HT1080 (cell line): ENCODE measurements at places on chromosomes 1 and 21.
A peak's percentile ranks its signal among the peaks of the same experiment; 100 is the strongest.

- DNase-seq: no peak
Measured at GRCh38 chr1:184433956-184434502, 47.2 kb downstream of the C1orf21 start.

DNA sequence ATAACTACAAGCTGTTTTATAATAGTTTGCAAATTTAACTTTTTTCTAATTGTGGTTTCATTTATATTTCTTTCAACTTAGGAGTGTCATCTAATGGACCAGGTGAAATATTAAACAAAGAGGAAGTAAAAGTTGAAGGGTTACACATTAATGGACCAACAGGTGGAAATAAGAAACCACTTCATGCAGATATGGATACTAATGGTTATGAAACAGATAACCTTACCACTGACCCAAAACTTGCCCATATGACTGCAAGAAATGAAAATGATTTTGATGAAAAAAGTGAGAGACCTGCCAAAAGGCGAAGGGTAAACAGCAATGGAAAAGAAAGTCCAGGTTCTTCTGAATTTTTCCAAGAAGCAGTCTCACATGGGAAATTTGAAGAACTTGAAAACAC, 59.7 kb downstream of the MIER1 start:
- DNase-seq: no peak

DNA sequence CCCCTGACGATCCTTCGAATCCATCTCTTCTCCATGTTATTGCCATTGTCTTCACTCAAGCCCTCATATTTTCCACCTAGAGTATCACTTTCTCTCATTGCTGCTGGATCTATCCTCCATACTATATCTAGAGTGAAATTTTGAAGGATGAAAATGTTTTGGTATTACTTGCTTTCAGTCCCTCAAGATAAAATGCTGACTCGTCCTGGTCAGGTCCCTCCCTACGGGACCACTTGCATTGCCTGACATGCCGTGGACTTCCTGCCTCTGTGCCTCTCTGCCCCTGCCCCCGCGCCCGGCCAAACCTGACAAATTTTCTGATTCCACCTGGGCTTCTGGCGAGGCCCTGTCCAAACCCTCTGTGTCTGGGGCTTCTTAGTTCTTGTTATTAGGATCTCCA, 23.6 kb downstream of the SPATA46 start:
- DNase-seq: no peak

DNA sequence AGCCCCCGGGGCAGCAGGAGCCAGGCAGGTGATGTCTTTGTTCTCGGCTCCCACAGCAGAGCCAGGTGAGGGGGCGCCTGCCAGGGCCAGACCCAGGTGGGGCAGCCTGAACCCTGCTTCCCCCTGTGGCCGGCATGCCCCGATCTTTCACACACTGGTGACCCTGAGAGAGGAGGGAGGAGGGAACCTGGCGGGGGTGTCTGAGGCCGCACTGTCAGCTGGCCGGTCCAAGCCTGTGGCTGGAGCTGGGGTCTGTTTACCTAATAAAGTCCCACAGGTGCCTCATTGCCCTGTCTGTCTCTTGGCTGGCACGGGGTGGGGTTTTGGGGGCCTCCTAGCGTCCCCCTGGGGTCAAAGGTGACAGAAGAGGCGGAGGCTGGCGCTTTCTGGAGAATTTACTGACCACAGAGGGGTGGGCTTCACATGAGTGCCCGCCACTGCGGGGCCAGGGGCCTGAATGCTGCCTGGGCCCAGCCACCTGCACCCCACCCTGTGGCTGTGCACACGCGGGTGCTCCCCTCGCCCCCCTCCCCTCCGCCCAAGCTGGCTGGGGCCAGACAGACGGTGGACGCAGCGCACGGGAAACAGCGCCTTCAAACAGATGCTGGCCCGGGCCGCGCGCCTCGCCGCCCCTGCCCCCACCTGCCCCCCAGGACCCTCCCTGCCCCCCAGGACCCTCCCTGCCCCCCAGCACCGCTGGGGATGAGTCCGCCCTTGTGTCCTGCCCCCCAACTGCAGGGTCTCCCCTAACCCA, 5.8 kb downstream of the TMEM240 start:
- DNase-seq: no peak

DNA sequence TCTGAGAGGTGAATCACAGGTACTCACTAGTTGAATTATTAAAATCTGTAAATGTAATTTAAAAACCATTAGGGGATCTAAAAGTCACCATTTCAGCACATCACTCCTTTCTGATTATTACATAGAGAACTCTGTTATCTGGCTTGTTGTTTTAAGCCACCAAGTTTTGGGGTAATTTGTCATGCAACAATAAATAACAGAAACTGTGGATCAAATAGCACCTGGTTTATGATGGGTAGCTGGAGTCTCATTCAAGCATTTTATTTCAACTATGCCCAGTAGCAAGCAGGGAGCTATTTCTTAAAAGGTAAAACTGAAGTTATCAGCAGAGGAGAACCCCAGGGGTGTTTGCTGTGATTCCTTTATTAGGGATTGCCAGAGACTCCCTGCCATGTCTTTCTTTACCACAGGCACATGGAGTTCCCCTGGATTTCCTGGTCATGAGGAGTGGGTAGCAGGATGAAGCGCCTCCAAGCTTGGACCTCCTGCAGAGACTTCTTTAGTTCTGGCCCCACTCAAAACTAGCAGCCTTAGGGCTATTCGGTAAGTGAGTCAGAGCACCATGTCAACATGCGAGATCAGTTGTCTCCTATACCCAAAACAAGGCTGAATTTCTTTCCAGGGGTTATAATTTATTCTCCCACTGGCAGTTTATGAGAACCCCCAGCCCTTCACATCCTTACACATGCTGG, 179.2 kb downstream of the GIPC2 start:
- no peak for DNase-seq

- no peak for DNase-seq
Measured at GRCh38 chr1:40923511-40924020, 55.9 kb upstream of the CTPS1 start.

GRCh38 chr1:194903524-194903923, 1704.7 kb downstream of the KCNT2 start:
- no peak for DNase-seq

GRCh38 chr1:39205102-39205780, 746 bp downstream of the MACF1 start:
- DNase-seq: peak; percentile 90

- DNase-seq: no peak
Measured at GRCh38 chr1:10615932-10616671, 141.4 kb downstream of the PEX14 start.

DNA sequence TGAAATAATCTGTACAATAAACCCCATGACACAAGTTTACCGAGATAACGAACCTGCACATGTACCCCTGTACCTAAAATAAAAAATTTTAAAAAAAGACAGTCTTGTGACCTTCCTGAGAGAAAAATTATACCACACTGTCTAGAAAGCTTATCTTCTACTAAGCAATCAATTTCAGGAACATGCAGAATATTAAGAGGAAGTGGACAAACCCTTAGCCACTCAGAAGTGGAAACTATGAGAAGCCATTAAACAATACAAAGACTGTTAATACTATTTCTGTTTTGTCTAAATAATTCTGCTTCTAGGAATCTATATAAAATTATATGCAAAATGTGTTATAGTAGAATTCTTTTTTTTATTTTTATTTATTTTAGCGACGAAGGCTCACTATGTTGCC, 93.9 kb downstream of the ADAMTS1 start:
- no peak for DNase-seq

GRCh38 chr1:167775178-167775577, 53.4 kb downstream of the MPZL1 start:
- peak; percentile 10 for DNase-seq

- no peak for DNase-seq
Measured at GRCh38 chr21:26116456-26117011, 54.0 kb downstream of the APP start.

DNA sequence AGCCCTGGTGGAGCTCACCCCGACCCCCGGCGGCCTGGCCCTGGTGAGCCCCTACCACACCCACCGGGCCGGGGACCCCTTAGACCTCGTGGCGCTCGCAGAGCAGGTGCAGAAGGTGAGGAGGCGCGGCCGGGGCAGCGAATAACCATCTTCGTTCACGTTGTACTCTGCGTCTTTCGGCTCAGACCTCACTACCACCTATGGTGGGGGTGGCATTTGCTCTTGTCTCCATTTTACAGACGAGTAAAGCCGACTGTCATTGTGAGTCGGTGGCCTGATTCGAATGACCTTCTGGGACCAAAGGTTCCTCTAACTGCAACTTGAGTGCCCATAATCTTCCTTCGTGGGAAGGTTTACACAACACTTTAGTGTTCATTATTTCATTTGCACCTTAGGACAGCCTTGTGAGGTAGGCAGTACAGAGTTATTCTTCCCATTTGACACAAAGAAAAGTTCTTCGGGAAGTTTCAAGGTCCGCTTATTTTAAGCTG, 506 bp downstream of the C1orf50 start:
- no peak for DNase-seq

GRCh38 chr1:110240476-110241210, 30.5 kb downstream of the KCNC4 start:
- no peak for DNase-seq

DNA sequence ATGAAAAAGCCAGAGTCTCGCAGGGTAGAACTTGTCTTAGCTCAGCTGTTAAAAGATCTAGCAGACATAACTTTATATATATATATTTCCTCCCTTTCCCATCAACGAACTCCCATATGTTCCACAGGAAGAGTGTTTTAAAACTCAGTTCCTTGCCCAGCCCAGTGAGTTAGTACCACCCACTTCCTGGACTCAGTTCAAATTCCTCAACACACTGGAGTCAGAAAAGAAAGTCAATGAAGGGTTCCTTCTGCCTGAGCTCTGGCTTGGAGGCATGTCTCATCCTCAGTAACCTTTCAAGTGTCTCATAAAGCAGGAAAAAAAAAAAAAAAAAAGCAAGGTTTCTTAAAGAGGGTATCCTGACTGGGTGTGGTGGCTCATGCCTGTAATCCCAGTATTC, 15.6 kb downstream of the TPM3 start:
- peak; percentile 67 for DNase-seq

DNA sequence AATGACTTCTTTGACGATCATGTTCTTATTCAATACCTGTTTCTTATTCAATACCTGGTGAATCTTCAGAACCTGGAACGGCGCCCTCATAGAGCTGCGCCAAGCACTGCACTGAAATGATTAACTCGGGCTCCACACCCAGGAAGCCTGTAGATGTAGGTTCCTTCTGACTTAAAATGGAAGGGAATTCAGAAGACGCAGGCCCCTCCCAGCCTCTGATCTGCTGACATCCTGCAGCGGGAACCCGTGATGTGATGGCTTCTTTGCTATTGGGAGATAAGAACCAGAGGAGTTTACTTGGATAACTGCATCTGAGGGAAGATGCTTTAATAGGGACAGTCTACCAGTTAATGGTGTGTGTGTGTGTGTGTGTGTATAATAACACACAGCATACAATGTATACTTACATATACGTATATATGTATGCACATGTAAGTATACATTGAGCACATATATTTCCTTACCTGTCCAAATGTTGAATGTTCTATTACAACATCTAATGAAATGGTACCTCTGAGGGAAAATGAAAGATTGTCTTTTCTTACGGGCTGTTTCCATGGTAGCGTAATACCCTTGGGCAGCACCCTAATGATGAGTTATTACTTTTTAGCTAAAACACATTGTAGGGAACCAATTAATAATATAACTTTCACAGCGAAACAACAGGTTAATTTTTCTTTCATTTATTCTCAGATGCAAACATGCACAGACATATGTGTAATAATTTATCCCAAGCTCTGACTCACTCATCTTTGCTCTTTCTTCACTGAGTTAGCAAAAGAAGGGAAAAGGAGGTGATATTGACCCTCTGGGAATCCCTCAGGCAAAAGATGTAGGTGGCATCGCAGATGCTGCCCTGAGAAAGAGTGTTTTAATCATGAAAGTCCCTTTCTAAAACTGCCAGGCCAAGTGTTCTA, 379.8 kb downstream of the SIPA1L2 start:
- DNase-seq: no peak

DNA sequence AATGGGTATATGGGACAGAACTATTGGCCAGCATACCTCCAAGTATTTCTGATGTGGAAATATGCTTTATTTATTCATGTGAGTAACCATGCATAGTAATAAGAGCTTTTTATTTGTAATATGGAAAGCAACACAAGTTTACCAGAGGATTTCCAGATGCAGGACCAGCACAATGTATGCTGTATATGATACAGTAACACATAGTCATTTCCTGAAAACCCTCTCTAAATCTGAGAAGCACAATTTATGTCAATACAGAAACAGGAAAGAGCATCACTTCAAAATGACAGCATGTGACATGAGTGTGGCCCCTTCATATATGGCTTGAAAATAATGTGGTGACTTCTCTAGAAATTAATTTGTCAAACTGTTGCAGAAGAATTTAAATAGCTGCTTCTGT, 1134.7 kb upstream of the ADGRL2 start:
- no peak for DNase-seq

GRCh38 chr1:172966844-172967540, 83.7 kb downstream of the TNFSF18 start:
- peak; percentile 64 for DNase-seq

DNA sequence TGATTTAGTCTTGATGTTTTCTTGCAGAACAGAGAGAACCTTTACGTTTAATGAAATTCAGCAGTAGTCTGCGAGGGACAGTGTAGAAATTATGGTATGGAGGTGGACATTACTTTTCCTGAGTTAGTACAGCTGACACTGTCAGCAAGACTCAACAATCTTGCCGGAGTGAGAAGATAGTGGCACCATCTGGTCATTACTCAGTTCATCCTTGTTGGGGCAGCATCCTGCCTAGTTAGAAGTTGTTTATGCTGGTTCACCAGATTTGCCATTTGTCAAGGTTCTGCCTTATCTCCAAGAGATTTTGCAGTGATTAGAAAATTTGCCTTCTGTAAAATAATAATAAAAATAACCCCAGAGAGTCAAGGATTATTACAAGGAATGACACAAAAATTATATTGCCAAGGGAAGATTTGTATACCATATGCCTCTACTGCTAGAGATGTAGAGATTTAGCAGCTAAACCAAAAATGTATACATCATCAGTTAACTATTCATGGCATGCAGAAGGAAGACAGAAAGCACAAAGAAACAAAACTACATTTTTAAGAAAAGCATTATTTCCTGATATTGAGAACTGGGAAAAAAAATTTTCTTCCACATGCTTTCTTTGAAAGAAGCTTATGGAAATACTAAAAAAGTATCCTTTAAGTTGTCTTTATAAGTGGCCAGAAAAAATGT, 1967.4 kb downstream of the NCAM2 start:
- DNase-seq: peak; percentile 8

DNA sequence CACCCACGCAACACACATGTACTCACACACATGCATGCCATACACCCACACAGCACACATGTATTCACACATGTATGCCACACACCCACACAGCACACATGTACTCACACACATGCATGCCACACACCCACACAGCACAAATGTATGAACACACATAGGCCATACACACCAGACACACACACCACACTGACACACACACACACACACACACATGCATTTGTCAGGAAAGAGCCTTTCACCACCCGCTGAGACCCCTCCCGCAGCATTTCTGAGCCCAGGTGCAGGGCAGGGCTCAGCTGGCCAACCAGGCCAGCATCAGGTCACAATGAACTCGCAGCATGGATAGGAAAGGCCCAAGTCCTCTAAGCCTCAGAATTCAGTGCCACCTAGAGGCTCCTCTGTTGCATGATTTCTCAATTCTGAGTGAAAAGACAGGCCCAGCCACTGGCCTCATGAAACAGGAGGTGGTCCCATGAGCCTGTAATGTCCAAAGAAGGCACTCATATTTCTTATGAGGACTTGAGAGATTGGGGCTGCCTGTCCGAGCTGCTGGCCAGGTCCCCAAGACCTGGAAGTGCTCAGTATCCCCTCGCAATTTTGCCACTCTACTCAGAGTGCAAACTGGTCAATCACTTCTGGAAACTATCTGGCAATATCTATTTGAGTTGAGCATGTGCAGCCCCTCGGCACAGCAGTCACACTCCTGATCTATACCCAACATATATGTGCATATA, 57.3 kb downstream of the PSMG1 start:
- DNase-seq: peak; percentile 59

GRCh38 chr1:213980906-213981305, 6.9 kb upstream of the PROX1 start:
- no peak for DNase-seq
